ENCODE measurements at places on chromosomes 11 and 22.

DNA sequence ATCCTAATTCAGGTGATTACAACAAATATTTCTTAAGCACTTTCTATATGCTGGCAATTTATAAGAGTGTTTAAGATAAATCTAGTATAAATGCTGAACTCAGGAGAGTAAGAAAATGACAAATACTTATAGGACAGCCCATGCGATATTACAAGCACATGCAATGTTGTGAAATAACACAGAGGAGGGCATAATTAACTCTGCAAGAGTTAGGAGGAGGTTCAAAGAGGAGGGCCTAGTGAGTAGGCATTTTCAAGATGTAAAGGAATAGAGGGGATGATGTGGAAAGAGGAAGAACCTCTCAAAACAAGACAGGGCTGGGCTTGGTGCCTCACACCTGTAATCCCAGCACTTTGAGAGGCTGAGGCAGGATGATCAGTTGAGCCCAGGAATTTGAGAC, 37.1 kb upstream of the IL17RA start:
- no peak for DNase-seq

GRCh38 chr22:32073823-32074380, 30.8 kb downstream of the SLC5A1 start:
- DNase-seq, result no peak

GRCh38 chr11:68106165-68106940, 14.8 kb downstream of the CHKA start:
- DNase-seq, result no peak

- DNase-seq, result no peak
Observed at GRCh38 chr22:34992672-34993071, 73.3 kb upstream of the ISX start.

- peak; percentile 76 for DNase-seq
Observed at GRCh38 chr22:46013460-46014416, 36.8 kb upstream of the WNT7B start.

DNA sequence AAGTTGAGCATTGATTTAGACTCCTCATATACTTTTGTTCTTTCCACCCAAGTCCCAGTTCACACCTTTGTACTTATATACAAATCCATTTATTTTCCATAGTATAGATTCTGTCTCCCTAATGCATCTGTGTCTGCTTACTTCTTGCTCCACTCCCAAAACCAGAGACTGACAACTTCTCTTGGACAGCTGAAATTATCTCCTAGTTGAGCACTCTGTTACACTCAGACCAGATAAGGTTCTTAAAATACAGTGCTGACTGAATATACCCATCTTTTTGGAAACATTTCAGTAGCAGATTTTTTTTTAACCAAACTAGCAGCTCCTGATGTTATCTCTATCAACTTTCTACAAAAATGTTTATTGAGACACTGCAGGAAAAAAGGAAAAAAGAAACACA, 106.3 kb downstream of the OPCML start:
- no peak for DNase-seq

- no peak for DNase-seq
Observed at GRCh38 chr11:82901922-82902485, 468 bp downstream of the DDIAS start.

DNA sequence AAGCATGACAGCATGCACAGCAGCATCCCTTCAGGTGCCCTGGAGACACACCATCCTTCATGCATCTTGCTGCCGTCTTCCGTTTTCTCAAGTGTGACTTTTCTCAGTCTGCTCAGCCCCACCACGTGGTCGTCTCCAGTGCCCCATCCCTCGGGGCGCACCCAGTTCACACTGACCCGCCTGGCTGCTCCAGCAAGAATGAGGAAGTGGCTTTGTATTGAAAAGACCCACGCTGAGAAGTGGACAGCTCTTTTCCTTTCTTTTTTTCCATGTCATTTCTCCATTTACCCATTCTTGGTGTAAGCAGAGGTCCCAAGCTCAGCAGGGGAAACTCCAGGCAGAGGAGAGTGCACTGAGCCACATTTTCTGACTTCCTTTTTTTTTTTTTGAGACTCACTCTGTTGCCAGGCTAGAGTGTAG, 14.5 kb downstream of the SERPINH1 start:
- DNase-seq, result no peak

DNA sequence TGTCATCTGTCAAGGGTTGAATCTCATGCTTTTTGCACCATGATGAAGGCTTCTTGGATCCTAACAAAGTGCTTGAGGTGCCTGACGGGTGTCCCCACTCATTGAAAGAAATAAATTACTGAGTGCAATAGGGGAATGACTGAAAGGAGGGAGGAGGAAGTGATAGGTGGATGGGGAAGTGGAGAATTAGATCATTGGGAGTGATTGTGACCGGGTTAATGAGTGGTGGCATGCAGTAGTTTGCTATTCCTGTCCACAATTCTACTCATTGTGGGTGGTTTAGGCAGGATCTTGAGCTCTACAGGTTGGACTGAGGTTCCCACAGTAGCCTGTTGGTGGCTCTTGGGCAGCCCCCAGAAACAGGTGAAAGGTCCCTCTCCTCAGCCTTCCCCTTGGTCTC, 44.3 kb downstream of the THAP12 start:
- no peak for DNase-seq

- no peak for DNase-seq
Observed at GRCh38 chr11:119459293-119459976, 36.5 kb upstream of the THY1 start.

DNA sequence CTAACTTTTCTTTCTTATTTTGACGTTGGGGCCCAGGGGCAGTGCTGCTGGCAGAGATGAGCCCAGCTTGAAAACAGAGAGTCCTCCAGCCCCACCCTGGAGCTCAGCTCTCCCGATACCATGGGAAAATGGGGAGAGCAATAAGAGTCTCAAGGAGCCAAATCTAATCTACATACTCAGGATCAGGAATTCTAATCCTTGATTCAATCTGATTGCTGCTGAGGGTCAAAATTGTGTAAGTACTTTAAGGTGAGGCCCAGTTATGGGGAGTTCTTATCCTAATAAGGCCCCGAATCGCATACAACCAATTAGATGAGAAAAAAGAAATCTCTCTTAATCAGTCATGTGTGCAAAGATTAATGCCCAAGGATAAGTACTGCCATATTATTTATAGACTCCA, 202.9 kb downstream of the FAM76B start:
- no peak for DNase-seq
